ENCODE measurements at places on chromosomes 4 and X.

GRCh38 chr4:158649111-158649680 is 22.5 kb downstream of the C4orf46 start:
- no peak for DNase-seq

DNA sequence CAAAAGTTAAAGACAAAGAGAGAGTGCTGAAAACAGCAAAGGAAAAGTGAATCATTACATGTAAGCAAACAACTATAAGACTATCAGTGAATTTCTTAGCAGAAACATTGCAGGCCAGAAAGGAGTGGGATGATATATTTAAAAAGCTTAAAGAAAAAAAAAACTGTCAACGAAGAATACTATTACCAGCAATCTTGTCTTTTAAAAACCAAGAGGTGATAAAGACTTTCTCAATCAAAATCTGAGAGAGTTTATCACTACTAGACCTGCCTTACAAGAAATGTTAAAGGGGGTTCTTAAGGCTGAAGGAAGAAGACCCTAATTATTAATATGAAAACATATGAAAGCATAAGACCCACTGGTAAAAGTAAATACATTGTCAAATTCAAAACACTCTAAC is 132.5 kb upstream of the ZCCHC13 start:
- no peak for DNase-seq

- DNase-seq = no peak
Observed at GRCh38 chr4:37641886-37642849, 44.0 kb downstream of the RELL1 start.

DNA sequence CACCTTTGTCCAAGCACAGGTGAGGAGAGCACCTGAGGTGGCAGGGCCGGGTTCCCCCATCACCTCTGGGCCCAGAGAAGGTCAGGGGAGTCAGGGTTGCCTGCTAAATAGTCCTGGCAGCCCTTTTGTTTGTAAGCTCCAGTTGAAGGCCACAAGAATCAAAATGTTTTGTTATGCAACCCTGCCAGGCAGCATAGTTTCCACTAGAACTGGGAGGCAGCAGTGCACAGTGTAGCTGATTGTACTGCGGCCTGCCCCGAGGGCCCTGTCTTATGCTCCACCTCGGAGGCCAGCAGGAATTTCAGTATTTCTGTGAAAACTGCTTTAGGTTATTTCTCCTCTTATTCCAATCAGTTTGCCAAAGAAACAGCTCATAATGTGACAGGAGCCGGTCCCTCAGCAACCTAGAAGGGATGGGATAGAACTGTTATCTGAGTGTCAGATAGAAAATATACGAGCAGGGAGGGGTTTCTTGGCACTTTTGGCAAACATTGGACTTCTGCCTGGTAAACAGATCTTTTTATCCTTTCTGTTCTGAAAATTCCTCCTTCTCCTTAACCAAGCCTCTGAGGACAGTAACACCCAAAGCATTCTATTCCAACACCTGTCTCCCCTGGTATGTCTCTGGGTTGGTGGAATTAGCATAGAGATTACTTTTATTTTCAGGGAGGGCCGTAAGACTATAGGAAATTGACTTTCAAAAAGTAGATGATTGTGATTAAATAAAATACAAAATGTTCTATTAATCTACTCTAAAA is 93.6 kb downstream of the LNX1 start:
- DNase-seq = no peak

DNA sequence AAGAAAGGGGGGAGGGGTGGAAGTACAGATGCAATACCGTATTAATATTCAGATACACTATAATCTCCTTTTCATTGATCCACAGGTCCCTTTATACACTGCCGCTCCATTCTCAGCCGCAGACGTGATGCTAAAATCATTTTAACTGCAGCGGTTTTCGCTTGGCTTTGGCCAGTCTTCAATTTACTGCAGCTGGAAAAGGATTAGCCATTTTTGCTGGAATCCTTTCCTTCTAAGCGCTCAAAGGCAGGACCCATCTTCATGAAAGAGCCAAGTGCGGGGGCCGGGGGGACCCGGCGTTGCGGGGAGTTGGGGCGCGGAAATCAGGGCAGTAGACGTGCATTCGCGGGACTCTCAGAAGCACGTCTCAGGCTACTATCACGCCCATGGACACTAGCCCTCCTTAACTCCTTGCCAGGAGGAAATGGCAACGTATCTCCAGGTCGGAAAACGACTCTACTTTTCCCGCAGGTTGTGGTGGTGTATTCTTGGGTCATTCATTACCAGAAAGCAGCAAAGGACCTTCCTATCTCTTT is 1.7 kb upstream of the PCDH10 start:
- no peak for DNase-seq

DNA sequence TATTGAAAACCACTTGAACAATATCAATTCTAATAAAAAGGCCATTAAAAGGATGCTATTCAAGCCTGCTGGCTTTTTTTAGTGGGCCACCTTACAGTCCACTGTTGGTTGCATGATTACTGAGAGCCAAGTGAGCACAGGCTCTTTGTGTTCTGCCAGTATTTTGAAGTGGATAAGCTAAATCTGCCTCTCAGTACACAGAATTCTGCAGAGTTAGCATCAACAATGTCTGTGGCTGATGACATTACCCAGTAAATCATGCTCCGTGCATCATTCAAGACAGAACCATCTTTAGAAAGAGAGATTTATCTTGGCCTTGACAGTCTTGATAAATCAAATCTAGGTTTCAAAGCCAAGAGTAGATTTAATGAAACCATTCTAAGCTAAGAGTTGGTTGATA is 119.0 kb upstream of the GNPDA2 start:
- DNase-seq = no peak

GRCh38 chr4:70994387-70995099 is 1.1 kb downstream of the DCK start:
- DNase-seq = no peak

DNA sequence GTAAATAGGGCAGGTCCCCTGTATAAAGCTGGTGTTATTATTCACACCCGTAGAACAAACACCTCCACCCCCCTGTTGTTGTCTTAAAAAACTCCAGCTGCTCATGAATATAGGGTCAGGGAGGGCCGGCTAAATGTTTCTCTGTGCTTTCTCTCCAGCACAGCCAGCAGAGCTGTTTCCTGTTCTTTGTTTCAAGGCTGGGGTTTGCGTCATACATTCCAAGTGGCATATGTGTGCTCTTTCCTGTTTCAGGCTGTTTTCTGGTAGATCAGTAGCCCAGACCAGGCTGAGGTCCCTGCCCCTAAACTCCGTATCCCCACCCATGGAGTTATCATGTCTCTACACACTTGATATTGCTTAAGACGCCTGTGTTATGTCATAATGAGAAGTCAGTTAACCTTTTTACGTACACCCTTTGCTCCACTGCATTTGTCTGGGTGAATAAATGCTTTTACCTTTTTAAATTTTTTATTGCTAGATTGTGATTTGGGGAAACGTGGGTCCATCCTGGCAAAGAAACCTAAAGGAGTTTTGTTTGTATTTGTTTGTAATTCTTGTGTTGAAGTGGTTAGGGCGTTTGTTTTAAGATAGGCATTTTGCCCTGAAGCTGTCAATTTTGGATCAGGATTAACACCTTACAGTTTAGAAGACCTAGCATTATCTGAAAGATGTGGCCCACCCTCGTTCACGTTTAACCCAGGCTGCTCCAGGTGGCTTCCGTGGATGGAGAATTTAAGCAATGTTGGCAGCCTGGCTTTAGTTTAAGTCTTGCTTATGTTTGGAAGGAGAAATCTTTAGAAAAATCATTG is 3.3 kb downstream of the KLF3 start:
- peak; percentile 38 for DNase-seq

GRCh38 chrX:150352114-150352513 is 11.0 kb upstream of the MAMLD1 start:
- DNase-seq = no peak

GRCh38 chr4:102399021-102399420 is 53.7 kb upstream of the SLC39A8 start:
- no peak for DNase-seq

- DNase-seq = no peak
Observed at GRCh38 chr4:160819791-160820190, 1344.0 kb downstream of the FSTL5 start.

DNA sequence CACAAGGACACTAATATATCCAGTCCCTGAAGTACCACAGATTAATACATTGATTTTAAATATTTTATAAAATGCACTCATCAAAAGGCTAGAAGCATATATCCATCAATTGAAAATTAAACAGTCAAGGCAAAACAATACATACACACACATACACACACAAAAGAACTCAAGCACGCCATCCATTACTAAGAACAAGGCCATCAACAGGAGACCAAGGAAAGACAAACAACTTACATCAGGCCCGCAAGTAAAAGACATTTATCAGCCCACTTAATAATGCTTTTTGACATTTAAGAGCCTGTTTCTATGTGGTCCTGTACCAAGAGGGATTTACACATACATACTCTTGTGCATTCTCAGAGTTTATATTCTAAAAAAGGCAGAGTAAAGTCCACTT is 50.0 kb upstream of the ZNF827 start:
- DNase-seq = no peak

DNA sequence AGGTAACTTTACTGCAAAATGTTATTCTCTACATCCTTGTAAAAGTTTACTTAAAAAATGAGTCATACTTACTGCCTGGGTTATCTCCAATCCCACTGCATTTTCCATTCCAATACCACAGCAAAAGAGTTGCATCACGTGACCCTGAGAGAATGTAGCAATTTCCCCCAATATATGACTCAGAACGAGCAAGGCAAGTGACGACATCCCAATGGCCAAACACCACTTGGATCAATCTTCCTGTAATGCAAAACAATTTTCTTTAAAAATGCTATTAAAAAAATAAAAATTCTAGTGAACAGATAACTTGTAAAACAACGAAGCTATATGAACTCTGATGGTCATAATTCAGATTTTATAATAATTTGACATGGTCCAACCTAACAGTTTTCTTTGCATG is 224.3 kb downstream of the DCLK2 start:
- peak; percentile 10 for DNase-seq

GRCh38 chr4:186134257-186134656 is 29.8 kb downstream of the FAM149A start:
- no peak for DNase-seq

Measured in activated CD8-positive, alpha-beta memory T cell treated with anti-CD3 and anti-CD28 coated beads for 4 hours (primary cell).